ENCODE measurements at places on chromosomes 7 and 10. TPM values are rescaled to one million over a fixed set of nuclear protein-coding genes. Genes with fewer than 3 reads are reported as not detected.

The PCBD1 gene
- 54.6 TPM for total RNA-seq

The PDE1C gene
- 0.11 TPM for total RNA-seq

The OR9A2 gene
- not detected for total RNA-seq

The LIPK gene
- total RNA-seq: not detected

The OR2A7 gene
- 0.07 TPM for total RNA-seq

The ADIRF gene
- total RNA-seq: 36.5 TPM

The DGKB gene
- total RNA-seq: not detected

The IFIT1B gene
- not detected for total RNA-seq

The ZMIZ1 gene
- 7.7 TPM for total RNA-seq

The GPR141 gene
- total RNA-seq: not detected

The PSD gene
- 0.07 TPM for total RNA-seq

The C10orf71 gene
- total RNA-seq: not detected

The JAKMIP3 gene
- 0.07 TPM for total RNA-seq

The ADAP1 gene
- 1.8 TPM for total RNA-seq

The EBLN1 gene
- total RNA-seq: not detected

The ACTL6B gene
- total RNA-seq: not detected

The SYT15B gene
- total RNA-seq: not detected

The SFTPA1 gene
- not detected for total RNA-seq

The WNT2 gene
- total RNA-seq: not detected

The ADCK2 gene
- 32.5 TPM for total RNA-seq

The ASZ1 gene
- not detected for total RNA-seq

The GPR37 gene
- total RNA-seq: 8.1 TPM

The ADAM12 gene
- 0.21 TPM for total RNA-seq

The ZNF365 gene
- total RNA-seq: 0.04 TPM

The UTF1 gene
- not detected for total RNA-seq

The CLEC2L gene
- total RNA-seq: not detected

The ANKRD2 gene
- 0.78 TPM for total RNA-seq

The SOSTDC1 gene
- total RNA-seq: not detected

The ADAMTS14 gene
- under 0.01 TPM for total RNA-seq

The MMD2 gene
- total RNA-seq: not detected

The CALHM3 gene
- not detected for total RNA-seq

The ANKRD61 gene
- 0.07 TPM for total RNA-seq

The NEUROG3 gene
- total RNA-seq: not detected

The TFR2 gene
- 0.85 TPM for total RNA-seq

The TMEM213 gene
- not detected for total RNA-seq

The TDRD1 gene
- not detected for total RNA-seq

The ASIC3 gene
- total RNA-seq: 0.07 TPM

The ARHGAP22 gene
- 86.9 TPM for total RNA-seq

The EEPD1 gene
- total RNA-seq: 0.33 TPM

The SKIDA1 gene
- 0.46 TPM for total RNA-seq

The BAMBI gene
- 4.8 TPM for total RNA-seq

The ITGB8 gene
- 5.1 TPM for total RNA-seq
